Cardiac muscle cell (in vitro differentiated cells and primary cell): ENCODE measurements at places on chromosomes 13 and 19. TPM values are rescaled to one million over a fixed set of nuclear protein-coding genes. Genes with fewer than 3 reads are reported as not detected.

DNA sequence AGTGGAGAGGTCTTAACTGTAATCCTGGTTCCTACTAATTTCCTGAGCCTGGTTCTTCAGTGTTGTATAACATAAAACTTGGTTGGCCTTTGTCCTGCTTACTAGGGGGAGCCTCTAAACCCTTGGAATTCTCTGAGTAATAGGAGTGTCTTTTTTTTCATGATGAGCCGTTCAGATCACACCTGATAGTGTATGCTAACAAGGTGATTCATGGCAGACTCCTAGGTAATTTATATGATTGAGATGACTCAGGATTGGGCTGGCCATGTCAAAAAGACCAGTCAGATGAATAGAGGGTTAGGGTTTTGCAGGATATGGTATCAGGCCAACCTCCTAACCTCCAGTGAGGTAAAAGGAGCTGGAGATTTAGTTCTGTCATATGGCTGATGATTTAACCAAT, 135.8 kb upstream of the KLF12 start:
- DNase-seq: no peak

OSCAR gene
- total RNA-seq: not detected in 2 replicates

GRCh38 chr13:28630869-28631268, 28.1 kb upstream of the POMP start:
- DNase-seq: no peak

GRCh38 chr19:16615808-16616207, 12.2 kb downstream of the MED26 start:
- DNase-seq: no peak

DNA sequence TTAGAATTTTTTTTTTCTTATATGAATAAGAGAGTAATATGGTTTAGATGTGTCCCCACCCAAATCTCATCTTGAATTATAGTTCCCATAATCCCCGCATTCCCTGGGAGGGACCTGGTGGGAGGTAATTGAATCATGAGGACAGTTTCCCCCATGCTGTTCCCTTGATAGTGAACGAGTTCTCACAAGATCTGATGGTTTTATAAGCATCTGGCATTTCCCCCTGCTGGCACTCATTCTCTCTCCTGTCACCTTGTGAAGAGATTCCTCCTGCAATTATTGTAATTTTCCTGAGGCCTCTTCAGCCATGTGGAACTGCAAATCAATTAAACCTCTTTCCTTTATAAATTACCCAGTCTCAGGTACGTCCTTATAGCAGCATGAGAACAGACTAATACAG, 205.7 kb downstream of the MYO16 start:
- no peak for DNase-seq

GRCh38 chr13:92547266-92547665, 679.3 kb upstream of the GPC6 start:
- no peak for DNase-seq
